ENCODE measurements at places on chromosomes 5 and 9. TPM values are rescaled to one million over a fixed set of nuclear protein-coding genes. Genes with fewer than 3 reads are reported as not detected.

The TLX3 gene
- total RNA-seq, result not detected

The TEK gene
- total RNA-seq, result 4.9 TPM

The HAVCR2 gene
- total RNA-seq, result 12.2 TPM

The TOR1B gene
- total RNA-seq, result 9.6 TPM

The ARID3C gene
- not detected for total RNA-seq

The ADRB2 gene
- 4.6 TPM for total RNA-seq

The C9orf50 gene
- total RNA-seq, result not detected

The NTRK2 gene
- total RNA-seq, result 20.5 TPM

The PCDHB9 gene
- total RNA-seq, result 0.78 TPM

The FGF18 gene
- not detected for total RNA-seq

GRCh38 chr5:137668637-137669036 lies 67.3 kb downstream of the KLHL3 start:
- DNase-seq, result no peak

DNA sequence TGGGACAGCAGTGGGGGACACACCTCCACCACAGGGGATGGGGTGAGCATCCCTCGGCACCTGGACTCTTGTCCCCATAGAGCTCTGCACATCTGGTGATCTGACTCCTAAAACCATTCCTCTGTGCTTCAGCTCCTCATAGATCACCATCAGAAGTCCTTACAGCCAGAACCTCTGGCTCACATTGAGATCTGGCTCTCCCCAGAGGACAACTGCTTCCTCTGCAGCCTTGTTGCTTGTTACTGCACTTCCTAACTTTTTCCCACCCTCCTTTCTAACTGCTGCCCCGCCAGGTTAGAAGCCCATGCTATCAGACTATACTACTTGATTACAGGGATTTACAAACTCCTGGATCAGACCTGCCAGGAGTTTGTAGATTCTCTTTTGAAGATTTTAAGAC lies 64.5 kb downstream of the ARSB start:
- no peak for DNase-seq

DNA sequence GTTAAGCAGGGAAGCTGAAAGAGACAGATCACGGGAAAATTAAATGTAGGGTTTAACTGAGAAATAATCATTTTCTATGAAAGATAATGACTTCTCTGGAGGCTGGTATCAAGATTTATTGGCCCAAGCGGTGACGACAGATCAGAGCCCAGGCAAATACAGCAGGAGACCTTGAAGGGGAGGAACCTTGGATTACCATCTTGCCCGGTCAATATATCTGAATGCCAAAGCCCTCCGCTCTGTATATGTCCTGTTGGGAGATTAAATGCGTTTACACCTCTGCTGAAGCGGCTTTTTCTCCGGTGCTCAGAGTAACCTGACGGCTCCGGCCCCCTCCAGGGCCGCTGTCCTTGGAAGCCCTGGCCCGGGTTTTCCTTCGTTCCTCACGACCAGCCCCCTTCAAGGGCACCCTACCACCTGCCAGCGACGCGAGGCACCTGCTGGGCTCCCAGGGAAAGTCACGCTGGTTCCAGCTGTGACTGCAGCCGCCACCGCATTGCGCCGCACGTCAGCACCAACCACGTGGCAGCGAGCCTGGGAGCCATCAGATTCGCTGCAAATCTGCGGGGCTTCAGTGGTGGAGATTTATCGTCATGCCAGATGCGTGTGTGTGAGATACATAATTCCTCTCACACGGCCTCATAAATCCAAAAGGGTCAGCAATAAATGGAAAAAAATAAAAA lies 4.4 kb upstream of the QSOX2 start:
- peak; percentile 93 for DNase-seq

DNA sequence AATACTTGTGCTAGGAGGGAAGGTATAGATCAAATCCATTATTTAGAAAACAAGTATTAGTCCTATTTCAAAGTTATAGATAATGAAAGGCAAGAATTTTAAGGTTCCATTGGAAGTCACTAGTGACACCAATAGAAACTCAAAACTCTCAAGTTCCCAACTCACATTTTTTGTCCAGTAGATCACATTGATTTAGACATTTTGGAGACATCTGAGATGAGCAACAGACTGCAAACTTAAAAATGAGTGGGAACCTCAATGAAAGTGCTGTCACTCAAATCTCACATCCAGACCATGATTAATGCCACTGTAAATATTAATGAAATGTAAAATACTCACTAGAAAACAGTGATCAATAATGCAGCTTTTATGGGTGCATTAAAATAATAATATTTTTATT lies 405.0 kb downstream of the ENC1 start:
- DNase-seq, result no peak

- DNase-seq, result no peak
Measured at GRCh38 chr5:17132444-17133083, 84.9 kb upstream of the BASP1 start.

GRCh38 chr9:14007190-14007769 lies 306.7 kb downstream of the NFIB start:
- DNase-seq, result no peak

GRCh38 chr5:138712324-138712723 lies 40.9 kb upstream of the CTNNA1 start:
- DNase-seq, result no peak

DNA sequence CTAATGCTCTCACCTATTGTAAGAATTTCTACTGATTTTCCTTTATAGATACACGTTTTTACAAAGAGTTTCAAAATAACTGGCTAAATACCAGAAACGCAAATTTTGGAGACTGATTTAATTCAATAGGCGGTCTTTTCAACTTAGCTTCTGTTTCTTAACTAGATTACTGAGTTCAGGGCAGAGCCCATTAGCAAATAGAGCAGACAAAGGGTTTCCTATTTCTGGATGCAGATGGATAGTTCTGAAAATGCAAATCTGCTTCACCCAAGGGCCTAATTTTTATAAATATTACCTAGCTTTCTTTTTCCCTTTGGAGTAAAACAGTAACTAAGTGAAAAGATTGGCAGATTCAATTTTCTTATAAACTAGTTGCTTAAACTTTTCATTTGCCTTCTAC lies 13.6 kb upstream of the KIAA1958 start:
- no peak for DNase-seq

DNA sequence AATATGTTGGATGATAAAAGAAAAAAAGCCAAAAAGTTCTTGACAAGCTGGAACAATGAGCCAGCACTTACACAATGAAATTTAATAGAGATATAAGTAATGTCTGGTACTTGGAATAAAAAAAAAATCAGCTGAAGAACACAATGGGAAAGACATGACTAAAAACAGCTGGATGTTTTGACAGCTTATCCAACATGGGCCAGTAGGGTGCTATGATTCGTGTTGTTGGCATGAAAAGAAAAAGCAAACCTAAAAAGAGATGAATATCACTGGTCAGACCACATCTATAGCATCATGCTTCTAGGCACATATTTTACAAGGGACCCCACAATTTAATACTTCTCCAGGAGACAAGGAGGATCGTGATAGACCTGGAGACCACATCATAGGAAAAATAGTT lies 175.3 kb downstream of the ARL15 start:
- DNase-seq, result no peak

- DNase-seq, result no peak
Measured at GRCh38 chr5:112586596-112587062, 151.1 kb upstream of the APC start.

GRCh38 chr5:151680944-151681427 lies 5.7 kb downstream of the SPARC start:
- no peak for DNase-seq

GRCh38 chr5:170327829-170328228 lies 30.3 kb upstream of the LCP2 start:
- DNase-seq, result no peak

- peak; percentile 17 for DNase-seq
Measured at GRCh38 chr5:38208782-38209378, 49.5 kb upstream of the EGFLAM start.

- DNase-seq, result no peak
Measured at GRCh38 chr5:83724935-83725334, 4.3 kb upstream of the HAPLN1 start.

- no peak for DNase-seq
Measured at GRCh38 chr9:96512240-96512639, 62.3 kb downstream of the HABP4 start.

DNA sequence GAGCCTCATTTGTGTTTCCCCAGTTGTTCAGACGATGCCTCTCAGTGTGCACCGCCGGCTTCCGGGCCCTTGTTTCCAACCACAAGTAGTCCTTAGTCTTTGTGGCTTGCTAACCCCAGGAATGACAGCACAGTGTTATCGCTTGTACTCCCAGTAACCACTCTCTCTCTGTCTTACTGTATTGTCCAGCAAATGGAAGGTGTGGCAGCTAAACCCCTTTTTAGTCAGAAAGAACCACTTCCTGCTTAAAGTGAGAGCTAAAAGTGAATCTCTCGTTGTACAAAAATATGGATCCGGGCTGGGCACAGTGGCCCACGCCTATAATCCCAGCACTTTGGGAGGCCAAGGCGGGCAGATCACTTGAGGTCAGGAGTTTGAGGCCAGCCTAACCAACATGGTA lies 61.3 kb downstream of the ENC1 start:
- no peak for DNase-seq

DNA sequence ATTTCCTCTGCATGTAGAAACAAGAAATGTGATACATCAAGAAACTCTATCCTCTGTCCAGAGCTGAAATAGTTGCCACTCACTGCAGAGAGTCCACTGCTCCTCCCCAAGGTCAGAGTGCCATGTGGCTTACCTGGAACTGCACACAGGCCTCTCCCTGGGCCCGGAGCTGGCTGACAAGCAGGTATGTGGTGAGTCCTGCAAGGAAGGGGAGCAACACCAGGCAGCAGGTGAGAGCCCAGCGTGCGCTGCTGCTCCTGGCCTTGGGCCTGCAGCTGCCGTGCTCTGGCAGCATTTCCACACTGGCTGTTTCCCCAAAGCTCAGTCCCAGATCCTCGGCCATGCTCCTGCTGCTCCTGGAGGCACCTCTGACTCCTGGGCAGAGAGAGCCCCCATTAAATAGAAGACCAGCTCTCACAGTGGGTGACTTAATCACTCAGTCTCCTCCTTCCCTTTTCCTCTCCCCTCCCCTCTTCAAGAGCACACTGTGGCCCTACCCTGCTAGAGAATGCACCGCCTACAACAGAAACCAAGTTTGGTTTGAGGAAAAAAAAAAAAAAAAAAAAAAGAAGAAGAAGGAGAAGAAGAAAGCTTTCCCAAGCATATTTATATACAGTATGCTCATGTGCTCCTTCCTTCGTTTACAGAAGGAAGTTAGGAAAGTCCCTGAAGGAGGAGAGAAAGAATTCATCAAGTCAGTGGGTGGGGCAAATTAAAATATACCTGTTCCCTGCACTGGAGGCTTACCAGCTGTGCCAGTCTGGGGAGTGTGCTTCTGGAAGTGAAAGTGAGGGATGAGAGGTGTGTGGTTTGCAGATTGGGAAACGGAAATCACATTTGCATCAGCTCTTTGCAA lies at the start of gene TNFSF15:
Gene TNFSF15, minus strand, starts transcription at position 370 of the 856 bp plus-strand sequence. Its CDS starts 27 bp downstream, at position 343.
- DNase-seq, result peak; percentile 74

GRCh38 chr9:133974631-133975341 lies 17.3 kb downstream of the VAV2 start:
- peak; percentile 66 for DNase-seq

DNA sequence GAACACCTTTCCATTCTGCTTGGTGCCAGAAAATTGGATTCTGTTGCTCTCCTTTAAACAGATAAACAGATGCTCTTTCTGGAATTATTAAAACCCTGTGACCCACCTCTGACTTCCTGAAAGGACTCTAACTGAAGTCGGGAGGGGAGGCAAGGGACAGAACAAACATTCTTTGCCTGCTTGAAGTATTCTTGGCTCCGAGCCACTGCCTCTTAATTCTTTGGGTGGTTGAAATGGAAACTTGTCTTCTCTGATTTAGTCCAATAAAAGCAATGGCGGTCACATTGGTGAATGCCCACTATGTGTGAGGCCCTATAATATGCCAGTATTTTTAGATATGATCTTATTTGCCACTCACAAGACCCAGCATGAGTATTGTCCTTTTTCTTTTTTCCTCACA lies 236.8 kb downstream of the SLIT3 start:
- DNase-seq, result no peak

DNA sequence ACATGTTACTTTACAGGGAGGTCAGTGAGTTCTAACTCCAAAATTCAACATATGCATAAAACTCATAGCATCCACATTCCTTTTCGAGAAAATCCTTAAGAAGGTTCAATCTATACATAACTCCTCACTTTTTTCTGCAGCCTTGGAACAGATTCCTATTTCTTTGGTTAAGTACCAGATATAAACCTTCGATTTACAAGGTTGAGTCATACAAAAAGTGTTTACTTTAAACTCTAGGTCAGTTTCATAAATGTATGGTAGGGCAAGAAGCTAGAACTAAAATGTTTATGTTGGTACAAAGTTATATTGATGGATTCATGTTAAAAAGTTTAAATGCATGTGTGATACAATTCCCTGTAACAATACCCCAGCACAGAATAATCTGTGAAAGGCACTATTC lies 19.4 kb downstream of the CDKN2AIPNL start:
- no peak for DNase-seq

- DNase-seq, result no peak
Measured at GRCh38 chr9:95305770-95306492, 11.6 kb downstream of the FANCC start.

DNA sequence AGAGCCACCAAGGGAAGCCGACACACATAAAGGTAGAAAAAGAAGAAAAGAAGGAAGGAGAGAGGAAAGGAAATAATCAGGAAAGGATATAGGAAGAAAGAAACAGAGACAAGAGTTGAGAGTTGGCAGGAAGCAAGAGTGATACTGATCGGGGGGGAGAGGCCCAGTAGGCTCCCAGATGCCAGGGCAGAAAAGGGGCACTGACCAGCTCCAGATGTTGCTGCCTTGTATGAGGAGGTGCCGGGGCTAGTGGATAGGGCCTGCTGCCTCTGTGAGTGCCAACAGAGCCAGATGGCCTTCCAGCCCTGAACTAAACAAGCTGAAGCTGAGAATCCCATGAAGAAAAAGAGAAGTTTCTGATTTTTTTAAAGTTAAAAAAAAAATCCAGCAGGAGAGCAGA lies 82.0 kb upstream of the TRIM32 start:
- no peak for DNase-seq

GRCh38 chr9:100084128-100084453 lies 14.7 kb downstream of the ERP44 start:
- DNase-seq, result no peak
